Right kidney (tissue), 9 donors: ENCODE measurements at places on chromosomes 12 and 14.

GRCh38 chr14:53149668-53150316 is 3.3 kb downstream of the DDHD1 start:
- DNase-seq, result no peak

DNA sequence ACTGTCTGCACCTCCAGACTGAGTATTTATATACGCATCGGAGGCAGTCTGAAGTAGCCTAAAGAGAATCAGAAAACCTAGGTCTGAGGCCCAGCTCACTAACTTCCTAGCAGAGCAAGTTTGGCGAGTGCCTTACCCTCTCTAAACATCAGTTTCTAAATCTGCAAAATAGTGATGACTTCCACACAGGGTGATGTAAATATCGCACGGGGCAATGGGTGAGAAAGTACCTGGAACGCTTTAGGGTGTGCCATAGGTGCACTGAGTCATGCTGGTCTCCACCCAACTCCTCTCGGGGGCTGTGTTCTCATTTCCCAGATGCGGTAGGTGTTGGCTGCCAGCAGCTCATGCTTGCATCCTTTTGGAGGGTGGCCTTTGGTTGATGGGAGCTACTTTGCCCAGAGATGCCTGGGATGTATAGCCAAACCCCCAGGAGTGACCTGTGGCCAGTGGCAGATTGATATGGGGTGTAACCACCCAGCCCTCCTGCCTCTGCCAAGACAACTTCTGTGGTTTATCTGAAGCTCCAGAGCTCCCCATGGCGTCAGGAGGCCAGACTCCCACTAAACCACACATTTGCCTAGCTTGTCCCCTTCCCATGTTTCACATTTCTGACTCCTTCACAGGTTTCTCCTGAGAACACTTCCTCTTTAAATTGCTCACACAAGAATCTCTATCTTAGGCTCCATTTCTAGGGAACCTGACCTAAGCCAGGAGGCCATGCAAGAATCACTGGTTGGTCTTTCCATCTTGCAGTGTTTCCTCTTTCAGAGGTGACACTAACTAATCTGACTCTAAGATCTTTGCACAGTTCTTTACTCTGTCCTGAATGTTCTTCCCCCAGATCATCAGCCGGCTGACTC is 62.0 kb upstream of the TUNAR start:
- DNase-seq, result no peak

- no peak for DNase-seq
Observed at GRCh38 chr12:49705479-49706134, 1.6 kb downstream of the FMNL3 start.

DNA sequence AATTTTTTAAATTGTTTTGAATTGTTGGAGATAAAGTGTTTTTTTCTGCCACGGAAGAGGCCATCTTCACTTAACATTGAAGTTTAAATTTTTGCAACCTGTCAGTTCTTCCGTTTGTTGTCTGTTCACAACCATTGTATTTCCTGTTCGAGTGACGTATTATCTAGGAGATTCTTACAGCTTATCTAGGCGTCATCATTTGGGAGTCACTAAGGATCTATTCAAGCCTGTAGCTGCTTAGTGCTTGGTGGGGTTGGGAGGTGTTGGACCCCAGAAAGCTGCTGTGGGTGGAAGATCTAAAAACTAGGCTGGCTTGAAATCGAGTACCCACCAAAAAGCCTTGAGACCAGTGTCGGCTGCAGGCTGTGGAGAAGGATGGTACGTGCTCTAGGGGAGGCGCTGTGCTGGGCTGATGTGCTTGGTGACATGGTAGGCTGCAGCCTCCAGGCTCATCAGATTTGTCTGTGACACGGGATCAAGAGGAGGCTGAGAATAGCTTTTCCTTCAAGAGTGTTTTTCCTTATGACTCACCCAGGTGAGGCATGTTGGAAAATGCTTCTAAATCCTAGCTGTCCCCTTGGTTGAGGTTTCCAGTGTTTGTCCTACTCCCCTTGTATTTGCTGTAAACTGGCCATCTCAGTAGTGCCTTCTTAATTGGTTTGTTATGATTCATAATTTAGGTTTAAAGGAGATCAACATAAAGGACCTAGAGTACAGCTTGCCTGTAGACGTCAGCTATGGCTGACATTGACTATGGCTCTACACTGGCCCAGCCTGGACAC is 57.8 kb downstream of the ATG14 start:
- no peak for DNase-seq

DNA sequence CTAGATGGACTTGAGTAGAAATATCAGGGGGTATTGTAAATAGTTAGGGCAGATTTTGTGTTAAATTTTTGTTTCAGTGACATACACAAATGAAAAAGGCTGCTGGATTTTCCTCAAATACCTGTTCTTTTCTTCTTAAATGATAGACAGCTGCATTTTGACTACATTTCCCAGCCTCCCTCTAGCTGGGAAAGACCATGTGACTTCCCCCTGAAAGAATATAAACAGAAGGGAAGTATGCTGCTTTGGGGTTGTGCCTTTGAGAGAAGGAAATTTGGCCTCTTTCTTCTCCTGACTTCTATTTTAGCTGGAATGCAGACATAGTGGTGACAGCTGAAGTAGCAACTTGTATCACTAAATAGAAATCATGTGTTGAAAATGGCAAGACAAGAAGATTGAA is 476.1 kb upstream of the SYT1 start:
- no peak for DNase-seq

DNA sequence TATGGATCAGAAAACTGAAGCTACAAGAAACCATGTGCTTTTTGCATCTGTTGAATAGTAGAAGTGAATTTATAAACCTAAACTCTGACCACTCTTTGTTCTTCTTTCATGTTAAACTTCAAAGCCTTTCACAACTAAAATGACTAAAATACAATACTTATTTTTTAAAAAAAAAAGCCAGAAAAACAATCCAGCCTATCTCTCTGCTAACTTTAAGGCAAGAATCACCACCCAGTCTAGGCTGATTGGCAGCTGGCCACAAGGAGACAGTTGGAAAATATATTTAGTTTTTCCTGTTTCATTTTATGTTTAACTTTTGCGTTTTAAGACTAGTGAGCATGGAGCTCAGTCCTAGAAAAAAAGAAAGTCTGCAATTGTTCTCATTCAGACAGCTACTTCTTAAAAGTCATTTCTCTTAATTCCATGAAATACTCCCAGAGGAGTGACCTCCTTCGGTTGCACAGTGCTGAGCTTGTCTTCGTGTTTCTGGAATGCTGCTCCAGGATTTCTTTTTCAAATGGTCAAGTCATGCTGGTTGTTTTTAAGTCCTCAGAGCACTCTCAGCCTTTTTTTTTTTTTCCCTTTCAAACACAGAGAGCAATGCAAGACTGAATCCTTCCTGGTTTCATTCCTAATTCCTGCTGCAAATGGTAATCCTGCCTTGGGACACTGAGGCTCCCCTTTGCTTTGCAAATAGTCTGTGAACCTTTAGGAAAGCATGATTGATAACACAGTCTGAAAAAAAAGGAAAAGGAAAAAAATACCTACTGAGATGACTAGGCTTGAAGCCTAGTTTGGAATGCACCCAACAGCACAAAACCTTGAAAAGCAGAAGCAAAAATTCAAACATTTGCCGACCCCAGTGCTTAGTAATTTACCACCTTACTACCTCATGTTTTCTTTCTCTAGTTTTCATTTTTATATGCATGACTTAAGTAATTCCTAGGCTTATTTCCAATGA is 233.3 kb upstream of the DAAM1 start:
- DNase-seq, result no peak

DNA sequence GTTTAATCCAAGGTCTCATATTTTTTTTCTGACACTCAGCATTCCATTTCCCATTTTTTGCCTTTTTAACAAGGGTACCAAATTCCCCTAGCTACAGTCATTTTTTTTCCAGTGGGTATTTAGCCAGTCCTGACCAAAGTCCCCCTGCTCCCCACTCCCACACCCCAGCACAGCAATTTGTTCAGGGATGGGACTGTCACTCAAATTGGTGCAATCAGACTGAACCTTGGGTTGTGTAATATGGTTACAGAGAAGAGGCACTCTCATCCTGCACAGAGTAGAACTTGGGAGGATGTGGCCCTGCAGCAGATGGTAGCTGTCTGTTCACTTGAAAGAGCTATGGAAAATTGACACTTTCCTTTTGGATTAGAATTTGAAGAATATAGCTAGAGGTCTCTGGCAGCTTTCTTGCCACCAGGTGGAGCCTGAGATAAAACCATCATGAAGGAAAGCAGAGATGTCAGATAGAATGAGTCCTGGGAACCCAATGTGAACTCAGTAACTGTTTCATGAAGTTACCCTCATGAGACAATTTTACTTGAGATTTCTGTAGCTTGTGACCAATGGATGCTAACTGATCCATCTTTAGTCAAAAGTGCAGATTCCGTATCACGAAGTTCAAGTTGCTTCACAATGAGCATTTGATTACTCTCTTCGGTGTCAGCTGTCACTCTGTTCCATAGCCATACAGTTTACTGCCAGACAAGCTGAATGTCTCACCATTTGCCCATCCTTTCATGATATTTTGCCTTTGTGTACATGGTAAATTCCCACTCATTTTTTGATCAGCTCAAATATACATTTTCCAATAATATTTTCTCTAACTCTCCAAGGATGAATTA is 394.0 kb upstream of the SYT1 start:
- DNase-seq, result no peak
